ENCODE measurements at places on chromosomes 11 and 22. TPM values are rescaled to one million over a fixed set of nuclear protein-coding genes. Genes with fewer than 3 reads are reported as not detected.

GRCh38 chr22:20787746-20788626, 14.1 kb downstream of the SERPIND1 start:
- H3K27ac ChIP-seq: no peak overlapping the region
- DNase-seq: no peak
- H3K4me3 ChIP-seq: no peak overlapping the region
- H3K36me3 ChIP-seq: no peaks in the 10 kb centered on the region
- H3K4me1 ChIP-seq: peaks cover 9% of the 10 kb centered on the region

- no peaks in the 10 kb centered on the region for H3K36me3 ChIP-seq
- no peak for DNase-seq
- H3K27me3 ChIP-seq: no peaks in the 10 kb centered on the region
- no peak overlapping the region for H3K4me3 ChIP-seq
- H3K4me1 ChIP-seq: no peaks in the 10 kb centered on the region
Measured at GRCh38 chr11:93468290-93468689, 74.9 kb downstream of the SMCO4 start.

Gene SNX32
- 0.34 TPM for total RNA-seq

Gene SRSF8
- 64.2 TPM for total RNA-seq

Gene SMIM35
- 4.5 TPM for total RNA-seq

Gene OR52J3
- total RNA-seq: not detected

All from B cell (primary cell).